Stimulated activated CD4-positive, alpha-beta T cell treated with anti-CD3 and anti-CD28 coated beads, Interleukin-1b, Interleukin-23, amount 100 ng/mL, for 4 hours (primary cell): ENCODE measurements at places on chromosomes 6 and 20.

DNA sequence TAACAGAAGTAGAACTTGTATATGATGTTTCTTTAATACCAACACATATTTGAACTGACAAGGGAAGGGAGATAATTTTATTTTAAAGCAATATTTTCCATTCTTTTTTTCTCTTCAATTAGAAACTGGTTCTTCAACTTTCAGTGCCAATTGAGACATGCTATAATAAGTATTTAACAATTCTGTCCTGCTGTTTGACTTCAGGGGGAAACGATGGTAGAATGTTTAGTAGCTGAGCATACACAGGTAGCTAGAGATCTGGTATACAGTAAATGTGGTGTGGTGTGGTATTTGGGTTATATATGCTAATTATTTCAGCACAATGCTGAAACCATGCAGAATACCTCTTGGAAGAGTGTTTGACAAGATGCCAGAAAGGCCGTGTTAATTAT lies 156.9 kb downstream of the ARID1B start:
- DNase-seq: no peak

GRCh38 chr20:3156811-3157619 lies 2.6 kb downstream of the FASTKD5 start:
- no peak for DNase-seq

DNA sequence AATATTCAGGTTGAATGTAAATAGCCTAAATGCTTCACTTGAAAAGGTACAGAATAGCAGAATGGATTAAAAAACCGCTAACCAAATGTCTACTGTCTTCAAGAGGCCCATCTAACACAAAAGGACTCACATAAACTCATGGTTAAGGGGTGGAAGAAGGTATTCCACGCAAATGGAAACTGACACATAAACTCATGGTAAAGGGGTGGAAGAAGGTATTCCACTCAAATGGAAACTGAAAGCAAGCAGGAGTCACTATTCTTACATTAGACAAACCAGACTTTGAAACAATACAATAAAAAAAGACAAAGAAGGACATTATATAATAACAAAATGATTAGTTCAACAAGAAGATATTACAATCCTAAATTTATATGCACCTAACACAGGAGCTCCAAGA lies 38.3 kb upstream of the PKIB start:
- DNase-seq: no peak

GRCh38 chr6:25972902-25973301 lies 10.3 kb downstream of the TRIM38 start:
- DNase-seq: no peak

DNA sequence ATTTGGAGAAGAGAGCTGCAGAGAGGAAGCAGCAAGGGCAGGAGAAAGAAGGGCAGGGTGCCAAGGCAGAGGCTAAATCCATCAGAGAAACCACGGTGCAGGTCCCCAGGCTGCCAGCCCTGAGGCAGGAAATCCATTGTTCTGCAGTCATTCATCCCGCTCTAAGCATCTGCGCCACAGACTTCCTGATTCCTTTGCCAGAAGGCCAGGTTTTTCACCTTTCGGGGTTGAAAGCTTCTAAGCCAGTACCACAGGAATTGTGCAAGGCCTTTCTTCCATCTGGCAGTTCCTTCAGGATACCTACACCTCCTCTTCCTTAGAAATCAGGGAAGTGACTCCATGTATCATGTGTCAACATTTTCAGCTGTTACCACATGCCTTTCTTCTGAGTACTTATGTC lies 45.6 kb downstream of the ADGRF5 start:
- no peak for DNase-seq

DNA sequence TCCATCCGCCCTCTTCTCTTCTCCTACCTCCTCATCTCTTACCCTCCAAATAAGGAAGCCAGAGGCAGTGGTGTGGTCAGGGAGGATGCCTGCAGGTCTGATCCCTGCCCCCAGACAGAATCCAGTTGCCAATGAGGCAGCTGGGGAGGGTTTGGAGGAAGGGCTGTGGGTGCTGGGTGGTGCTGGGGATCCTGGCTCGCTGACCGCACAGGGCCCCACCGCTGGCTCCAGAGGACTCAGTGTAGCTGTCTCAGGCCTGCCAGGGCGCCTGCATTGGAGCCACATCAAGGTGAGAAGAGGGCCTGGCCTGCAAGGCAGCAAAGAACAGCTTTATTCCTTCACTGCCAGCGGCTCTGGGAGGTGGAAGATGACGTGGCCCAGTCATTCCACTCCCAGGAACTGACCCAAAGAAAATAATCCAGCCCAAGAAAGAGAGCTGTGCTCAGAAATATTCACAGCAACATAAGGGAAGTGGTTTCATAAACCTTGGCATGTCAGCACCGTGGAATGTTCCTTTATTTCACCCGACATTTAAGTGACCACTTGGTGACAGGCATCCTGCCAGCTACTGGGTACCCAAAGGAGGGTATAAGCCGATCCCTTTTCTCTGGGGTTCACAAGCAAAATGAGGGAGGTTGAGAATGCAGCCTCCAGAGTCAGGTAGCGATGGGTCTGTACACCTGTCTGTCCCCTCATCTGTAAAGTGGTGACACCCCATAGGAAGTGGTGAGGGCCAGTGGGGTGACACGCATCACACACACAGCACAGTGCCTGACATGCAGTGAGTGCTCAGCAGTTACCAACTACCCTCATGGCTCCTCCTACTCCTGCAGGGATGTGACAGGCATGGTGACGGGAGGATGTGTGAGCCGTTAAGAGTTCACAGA lies 125.1 kb downstream of the SNX5 start:
- DNase-seq: no peak

- DNase-seq: no peak
These were observed 5.8 kb downstream of the OLIG3 start for GRCh38 chr6:137488150-137489045.

DNA sequence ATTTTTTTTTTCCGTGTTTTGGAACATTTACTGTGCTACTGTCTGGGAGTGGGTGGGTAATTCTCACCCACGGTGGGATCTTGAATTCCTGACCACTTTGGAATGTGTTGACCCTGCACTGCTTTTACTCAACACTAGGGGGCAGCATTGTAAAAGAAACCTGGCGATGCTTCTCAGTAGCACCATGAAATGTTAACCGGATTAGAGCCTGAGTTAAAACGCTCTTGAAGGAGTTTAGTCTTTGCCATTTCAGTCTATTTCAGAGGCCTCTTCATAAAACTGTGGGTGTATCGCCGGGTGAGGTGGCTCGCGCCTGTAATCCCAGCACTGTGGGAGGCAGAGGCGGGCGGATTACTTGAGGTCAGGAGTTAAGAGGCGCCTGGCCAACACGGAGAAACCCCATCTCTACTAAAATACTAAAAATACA lies 114.4 kb upstream of the PRND start:
- DNase-seq: peak; percentile 9

DNA sequence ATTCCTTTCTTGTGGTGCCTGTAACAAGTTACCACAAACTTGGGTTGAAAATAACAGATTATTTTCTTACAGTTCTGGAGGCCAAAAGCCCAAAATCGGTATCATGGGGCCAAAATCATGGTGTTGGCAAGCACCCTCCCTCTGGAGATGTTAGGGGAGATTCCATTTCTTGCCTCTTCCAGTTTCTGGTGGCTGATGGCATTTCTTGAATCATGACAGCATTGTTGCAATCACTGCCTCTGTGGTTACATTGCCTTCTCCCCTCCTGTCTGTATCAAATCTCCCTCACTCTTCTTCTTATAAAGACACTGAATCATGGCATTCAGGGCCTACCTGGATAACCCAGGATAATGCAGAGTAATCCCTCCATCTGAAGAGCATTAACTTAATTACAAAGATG lies 17.9 kb upstream of the TENT5A start:
- no peak for DNase-seq

DNA sequence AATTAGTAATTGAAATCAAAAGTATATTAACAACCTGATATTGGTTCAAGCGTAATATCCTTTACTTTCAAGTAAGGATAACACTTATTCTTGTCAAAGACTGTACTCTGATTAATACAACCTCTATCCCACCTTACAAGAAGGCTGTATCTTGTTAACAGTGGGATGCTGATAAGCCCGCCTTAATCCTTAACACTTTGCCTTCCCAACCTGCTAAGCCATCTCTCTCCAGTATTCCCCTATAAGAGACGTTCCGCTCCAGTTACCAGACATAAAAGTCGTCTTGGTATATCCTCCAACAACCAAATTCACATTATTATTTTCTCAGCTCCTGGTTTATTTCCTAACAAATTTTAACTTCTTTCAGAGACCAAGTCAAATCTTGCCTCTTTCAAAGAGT lies 2.0 kb downstream of the BTBD9 start:
- no peak for DNase-seq

DNA sequence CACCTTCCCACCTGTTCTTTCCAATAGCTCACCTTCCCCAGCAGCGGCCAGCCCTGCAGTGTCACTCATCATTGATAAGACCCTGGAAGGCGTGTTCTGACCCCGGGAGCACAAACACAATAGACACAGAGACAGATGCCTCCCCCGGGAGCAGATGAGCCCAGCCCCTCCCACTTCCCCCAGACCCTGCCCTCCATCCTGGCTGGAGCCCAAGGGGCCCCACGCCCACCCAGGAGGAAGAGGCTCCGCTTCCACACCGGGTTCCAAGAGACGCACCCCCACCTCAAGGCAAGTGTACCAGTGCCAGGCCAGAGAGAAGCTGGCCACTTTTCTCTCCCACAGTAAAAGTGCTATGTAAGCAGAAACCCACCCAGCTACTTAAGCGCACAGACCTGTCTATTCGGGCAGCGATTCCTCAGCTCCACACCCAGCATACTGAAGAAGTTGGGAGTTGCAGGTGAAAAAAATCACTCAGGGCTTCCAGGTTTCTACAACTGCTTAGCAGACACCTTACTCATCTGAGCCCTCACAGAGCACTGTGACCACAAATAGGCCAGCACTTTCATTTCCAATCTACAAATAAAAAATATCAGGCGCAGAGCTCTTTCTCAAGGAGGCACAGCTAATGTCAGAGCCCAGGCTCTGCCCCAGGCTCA lies 93.4 kb upstream of the NXT1 start:
- no peak for DNase-seq

DNA sequence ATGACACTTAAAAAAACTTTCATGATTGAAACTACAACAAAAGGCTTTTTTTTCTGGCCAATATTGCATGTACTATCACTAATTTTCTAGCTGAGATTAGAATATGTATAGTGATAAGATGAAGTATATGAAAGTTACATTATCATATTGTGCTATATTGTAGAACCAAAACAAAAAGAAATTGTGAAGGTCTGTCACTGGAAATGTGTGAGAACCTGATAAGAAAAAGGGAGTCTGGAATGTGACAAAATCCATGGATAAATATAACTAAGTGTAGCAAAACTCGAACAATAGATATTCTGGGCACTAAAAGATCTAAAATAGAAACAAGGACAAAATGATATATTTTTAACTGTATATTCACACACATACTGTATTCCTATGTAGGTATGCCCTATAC lies 36.7 kb upstream of the FAM135A start:
- DNase-seq: no peak

- DNase-seq: peak; percentile 77
These were observed 11.2 kb downstream of the TLDC2 start for GRCh38 chr20:36886859-36887751.

GRCh38 chr20:63782521-63782971 lies 43.0 kb downstream of the SLC2A4RG start:
- DNase-seq: no peak

DNA sequence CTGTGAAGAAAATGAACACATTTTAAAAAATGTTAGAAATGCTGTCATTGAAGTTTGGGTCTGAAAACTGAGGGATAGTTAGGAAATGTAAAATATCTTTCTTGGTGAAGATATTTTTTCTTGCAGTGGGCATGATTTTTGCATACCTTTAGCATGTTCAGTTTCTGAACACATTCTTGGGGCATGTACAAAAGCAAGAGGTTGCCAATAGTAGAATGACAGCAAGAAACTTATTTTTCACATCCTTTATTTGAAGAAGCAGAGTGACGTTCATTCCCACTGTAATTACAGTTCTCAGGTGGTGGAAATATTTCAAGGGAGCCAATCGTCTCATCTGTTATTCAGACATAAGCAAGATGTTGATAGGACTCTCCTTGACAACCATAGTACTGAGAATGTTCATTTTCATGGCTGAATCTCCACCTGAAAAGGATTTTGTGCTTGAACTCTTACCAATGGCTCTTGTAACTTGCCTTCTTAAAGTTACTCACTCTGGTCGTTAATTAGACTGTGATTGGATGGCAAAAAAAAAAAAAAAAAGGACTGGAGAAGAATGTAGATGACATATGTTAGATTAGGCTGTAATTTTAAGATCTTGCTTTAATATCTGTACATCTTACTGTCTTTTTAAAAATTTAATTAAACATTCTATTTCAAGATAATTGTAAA lies 74.4 kb downstream of the DOK5 start:
- no peak for DNase-seq

DNA sequence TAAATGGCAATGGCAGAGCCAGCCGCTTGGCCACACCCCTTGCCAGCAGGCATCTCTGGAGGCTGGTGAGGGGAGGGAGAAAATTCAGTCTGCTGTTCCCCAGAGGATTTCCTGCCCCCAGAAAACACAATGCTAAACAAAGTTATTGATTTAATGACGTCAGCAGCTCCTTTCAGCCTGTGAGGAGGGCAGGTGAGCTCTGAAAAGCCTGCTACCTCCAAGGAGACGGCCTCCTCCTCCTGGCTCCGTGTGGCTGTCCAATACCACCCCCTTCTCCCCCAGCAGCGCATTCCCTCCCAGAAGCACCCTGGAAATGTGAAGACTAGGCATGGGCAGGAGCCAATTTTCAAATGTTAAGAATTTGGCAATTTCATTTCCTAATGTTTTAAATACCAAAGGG lies 393.1 kb downstream of the ZFAND3 start:
- DNase-seq: no peak

GRCh38 chr6:148465670-148466069 lies 123.0 kb downstream of the SASH1 start:
- no peak for DNase-seq

DNA sequence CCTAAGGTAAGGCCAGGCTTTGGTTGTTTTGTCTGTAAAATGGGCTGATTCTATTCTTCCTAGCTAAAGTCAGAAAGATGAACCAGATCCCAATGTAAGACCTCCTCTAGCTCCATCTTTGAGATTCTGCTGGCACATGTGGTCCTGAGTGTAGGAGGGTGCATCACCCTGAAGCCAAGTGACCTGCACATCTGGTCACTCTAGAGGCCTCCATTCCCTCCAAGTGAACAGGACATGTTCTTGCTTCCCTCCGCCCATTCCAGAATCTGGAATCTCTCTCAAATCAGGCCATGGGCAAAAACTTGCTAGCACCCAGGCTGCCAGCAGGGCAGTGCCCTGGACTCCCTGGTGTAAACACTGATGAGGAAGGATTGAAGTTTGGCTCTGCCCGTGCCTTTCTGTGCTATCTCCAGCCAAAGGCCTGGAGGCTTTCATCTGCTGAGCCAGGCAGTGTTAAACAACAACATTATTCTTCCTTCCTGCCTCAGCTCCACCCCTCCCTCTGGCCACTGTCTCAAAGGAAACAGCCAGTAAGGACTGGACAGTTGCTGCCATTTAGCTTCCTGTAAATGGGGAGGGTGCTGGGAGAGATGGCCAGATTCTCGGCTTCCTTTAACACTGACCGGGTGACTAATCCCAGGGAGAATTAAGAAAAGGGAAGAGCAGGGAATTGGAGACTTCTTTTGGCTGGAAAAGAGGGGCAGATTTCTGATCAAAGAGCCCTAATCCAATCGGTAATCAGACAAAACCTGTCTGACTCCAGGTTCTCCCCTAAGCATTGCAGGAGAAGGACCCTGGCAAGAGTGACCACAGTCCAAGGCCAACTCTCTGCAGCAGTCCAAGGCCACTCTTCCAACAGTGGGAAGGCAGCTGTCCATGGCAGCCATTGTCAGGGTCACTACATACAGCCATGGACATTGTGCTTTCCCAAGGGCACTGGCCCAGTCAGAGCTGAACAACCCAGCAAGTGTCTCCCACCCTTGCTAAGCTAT lies 19.5 kb upstream of the ADGRF1 start:
- DNase-seq: no peak

GRCh38 chr20:19858466-19859371 lies 100.7 kb downstream of the RIN2 start:
- DNase-seq: no peak
